ENCODE measurements at places on chromosomes 11 and 22.

- no peak for DNase-seq
These were observed 176.7 kb upstream of the NCAM1 start for GRCh38 chr11:112784323-112785073.

GRCh38 chr22:32947573-32947972, 110.6 kb downstream of the SYN3 start:
- DNase-seq: no peak

- no peak for DNase-seq
These were observed 45.1 kb downstream of the FLI1 start for GRCh38 chr11:128738942-128739341.

- DNase-seq: no peak
These were observed 57.6 kb downstream of the PLEKHA7 start for GRCh38 chr11:16956538-16957153.

GRCh38 chr11:71929491-71929890, 645 bp downstream of the RNF121 start:
- DNase-seq: no peak

DNA sequence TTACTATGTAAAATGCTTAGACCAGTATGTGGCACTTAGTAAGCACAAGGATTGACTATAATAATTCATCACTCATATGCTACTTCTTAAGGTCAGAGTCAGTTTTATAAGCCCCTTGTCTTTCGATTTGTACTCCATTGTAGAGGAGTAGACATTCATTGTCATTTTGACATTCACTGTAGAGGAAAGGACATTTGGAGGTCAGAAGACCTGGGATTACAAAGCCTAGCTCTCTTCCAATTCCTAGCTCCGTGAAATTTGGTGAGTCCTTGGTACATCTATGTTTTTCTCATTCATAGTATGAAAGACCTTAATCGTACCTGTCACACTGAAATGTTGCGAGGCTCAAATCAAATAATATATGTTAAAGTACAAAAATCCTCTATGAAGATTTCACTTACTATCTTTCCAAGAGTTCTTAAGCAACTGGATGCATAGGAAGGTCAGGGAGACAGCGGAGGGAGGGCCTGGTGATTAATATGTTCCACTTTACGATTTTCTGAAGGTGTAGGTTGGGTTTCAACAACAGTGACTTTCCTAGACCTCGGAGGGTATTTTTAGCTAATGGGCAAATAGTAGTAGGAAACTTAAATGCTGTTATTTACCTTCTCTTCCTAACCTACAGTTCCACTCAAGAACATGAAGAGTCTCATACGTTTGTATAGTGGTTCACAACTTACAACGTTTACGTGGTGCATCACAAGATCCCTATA, 1.4 kb upstream of the EMSY start:
- DNase-seq: no peak

DNA sequence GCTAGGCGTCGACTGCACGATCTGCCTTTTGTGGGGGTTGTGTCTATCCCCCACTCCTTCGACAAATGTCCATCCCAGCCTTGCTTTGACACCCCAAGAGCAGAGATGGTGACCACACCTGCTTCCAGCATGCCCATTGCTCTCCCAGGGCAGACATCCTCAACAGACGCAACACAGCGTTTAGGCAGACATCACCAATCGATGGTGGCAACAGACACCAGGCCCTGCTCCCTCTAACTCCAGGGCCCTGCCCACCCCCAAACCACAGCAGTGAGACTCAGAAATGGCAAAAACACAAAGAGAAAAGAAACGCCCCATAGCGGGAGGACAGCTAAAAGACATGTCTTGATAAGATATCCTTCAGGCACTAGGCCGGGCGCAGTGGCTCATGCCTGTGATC, 150.9 kb downstream of the CRYBB2 start:
- DNase-seq: no peak

DNA sequence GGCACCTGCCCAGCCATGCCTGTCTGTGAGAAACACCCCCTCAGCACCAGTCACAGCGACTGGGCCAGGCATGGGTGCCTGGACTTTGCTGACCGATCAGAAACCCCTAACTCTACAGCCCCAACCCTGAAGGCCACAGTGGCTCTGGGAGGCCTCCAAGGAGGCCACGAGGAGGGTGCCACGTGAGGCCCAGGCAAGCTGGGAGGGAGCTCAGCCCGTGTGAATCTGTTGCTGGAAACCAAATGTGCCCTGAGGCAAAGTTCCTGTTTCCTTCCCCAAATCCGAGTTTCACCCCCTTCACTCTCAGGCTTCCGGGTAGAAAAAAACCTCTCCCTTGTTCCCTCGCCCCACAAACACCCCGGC, 1.3 kb downstream of the UNC93B1 start:
- no peak for DNase-seq

DNA sequence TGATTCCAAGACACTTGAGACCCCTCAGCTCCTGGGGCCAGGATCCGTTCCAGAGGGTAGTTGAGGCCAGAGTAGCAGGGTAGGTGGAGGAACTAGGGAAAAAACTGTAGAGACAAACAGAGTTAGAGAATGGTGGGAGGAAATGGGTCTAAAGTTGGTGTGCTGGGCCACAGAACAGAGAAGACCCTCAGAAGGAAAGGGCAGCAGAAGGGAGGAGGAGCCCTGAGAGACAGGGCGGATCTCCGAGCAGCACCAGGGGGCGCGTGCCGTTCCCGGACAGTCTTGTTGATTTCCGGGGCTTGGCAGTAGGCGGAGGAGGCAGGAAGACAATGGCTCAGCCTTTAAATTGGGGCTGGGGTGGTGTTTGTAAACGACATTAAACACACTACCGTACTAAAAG, 2.4 kb upstream of the CECR2 start:
- no peak for DNase-seq

DNA sequence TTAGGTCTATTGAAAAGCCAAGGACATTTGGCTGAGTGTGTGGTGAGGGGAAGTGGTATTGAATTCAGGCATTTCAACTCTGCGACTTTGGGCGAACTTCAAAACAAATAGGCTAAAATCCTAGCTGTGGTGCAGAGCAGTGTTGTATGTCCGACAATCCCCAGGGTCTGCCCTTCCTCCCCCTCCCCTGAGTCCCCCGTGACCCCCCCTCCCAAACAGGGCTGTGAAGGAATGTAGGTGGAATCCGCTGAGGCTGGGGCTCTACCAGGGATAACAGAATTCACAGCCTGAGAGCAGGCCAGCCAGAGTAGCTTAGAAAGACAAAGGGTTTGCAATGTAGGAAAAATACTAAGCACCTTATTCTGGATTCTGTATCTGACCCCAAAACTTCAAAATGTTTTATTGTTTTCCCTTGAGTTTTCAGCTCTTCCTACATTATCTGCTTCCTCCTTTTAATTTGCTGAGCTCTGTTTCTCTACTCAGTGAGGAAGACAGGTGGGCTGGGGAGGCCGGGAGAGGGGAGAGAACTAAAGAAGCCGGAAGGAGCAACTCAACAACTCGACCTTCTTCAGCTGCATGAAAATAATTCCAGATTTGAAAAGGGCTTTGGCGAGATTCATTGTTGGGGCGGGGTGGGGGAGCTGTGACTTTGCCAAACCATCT, 315.2 kb downstream of the BLID start:
- DNase-seq: no peak

- DNase-seq: no peak
These were observed 144.6 kb downstream of the ATG16L2 start for GRCh38 chr11:72958791-72959190.
